ENCODE measurements at places on chromosomes 1 and 21.

DNA sequence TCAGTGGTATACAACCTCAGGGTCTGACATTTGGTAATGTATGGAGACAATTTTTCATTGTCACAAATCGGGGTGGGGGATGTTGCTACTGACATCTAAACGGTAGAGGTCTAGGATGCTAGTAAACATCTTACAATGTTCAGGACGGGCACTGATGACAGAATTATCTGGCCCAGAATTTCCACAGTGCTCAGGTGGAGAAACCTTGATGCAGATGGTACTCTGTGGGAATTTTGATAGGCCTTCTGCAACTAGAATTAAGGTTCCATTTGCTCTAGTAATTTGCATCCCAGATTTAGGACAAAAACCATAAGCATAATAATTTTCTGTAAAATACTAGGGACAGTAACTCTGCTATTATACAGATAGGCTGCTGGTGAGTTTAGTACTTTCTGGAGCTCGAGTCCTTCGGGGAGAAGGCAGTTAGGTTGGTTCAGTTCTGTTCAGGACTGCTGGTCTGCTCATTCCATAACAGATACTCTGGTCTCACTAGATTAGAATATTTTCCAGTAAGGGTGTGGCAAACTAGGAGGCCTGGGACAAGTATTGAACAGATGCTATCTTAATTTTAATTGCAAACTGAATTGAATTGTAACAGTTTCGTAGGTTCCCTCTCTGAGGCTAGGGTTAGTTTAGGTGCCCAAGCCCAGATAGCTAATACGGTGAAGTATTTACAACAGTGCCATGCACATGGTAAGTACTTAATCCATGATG is 11.4 kb downstream of the METTL13 start:
- no peak for DNase-seq

DNA sequence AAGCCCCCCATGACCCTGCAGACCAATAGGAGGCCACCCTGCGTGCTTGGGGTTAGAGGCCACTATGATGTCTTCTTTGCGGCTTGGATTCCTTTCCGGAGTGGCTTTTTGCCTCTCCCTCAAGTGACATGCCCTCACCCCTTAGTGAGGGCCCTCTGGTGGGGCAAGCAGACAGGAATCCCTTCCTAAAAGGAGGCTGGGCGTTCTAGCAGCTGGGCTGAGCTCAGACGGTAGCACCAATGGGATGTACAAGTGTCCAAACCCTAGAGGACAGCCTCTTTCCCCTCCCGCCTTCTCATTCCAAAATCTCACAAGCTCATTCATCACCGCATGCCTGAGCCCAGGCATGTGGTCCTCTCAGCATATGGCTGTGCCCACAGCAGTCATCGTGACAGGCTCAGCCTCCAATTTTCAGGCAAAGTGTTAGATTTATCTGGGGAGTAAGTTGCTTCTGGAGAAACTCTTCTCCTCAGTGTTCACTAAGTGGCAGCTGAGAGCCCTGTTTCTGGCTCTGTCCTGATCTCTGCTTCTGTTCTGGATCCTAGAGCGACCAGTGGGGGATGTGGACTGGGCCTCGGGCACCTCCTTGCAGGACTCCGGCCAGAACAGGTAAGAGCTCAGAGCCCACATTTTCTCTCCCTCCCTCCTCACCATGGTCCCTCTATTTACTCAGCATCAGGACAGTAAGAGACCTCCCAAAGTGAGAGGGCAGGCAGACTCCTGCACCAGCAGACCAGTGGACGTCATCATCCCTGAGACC is 4.8 kb downstream of the KIAA1614 start:
- DNase-seq, result peak; percentile 74

DNA sequence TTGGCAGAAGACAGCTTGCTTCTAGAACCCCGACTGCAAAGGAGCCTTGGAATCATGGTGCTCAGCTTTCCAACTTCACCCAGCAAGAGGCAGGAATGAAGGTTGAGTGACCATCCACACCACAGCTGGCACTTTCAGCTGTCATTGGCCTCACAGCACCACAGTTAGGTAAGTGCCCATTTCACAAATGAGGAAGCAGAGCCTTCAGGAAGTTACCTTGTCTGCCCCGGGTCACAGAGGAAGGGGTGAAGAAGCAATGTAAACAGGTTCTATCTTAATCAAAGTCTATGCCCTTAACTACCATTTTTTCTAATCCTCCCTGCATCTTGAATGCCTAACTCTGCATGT is 156.0 kb downstream of the GLUL start:
- DNase-seq, result no peak

DNA sequence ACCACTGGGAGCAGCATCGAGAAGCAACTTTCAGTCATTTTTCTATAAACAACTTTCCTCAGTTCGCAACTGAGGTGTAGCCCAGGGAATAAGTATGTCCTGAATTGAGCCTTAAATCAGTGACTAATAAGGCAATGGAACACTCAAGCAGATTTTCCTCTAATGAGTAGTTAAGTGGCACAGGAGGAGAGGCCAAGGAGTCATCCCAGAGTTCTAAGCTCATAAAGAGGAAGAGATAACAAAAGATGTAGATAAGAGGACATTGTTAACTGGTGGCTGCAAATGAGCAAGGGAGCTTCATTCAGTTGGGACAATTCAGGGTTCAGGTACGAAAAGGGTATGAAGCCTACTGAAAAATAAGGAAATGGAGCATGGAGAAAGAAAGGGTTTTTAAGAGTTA is 64.5 kb downstream of the LRRC40 start:
- peak; percentile 50 for DNase-seq

- DNase-seq, result no peak
Observed at GRCh38 chr1:22553104-22553880, 10.0 kb upstream of the EPHA8 start.

- DNase-seq, result no peak
Observed at GRCh38 chr1:198932351-198932991, 293.6 kb downstream of the PTPRC start.

DNA sequence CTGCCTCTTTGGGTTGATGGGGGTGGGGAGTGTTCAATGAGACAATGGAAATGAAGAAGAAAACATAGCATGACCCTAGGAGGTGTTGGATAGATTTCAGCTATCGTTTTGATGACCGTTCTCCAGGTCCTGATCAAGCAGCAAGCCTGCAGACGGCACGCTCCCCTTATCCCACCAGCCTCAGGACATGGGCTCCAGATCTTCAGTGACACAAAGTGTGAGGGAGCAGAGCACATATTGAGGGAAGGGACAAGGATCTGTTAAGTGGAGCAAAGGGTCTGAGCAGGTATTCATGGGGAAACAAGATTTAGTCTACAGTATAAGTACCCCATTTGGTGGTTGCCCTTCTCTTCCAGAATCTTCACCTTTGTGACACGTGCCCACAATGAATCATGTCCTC is 4.7 kb downstream of the SPRR5 start:
- no peak for DNase-seq

DNA sequence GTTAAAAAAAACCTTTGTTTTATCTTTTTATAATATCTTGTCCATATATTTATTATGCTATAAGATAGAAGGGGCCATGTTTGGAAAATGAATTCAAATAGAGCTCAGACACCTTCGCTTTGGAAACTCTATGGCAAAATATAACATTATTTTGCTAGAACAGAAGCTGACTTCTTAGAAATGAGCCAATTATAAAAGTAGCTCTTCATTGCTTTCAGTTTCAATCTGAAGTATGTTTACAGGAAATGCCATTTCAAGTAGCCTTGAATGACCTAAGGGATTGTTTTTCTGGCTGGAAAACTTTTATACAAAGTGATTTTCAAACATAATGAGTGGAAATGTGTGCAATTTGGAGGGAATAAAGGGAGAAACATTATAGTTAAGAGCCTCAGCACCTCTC is 37.8 kb upstream of the GBP5 start:
- no peak for DNase-seq
